CD8-positive, alpha-beta T cell (primary cell): ENCODE measurements at places on chromosomes 2 and 18.

DNA sequence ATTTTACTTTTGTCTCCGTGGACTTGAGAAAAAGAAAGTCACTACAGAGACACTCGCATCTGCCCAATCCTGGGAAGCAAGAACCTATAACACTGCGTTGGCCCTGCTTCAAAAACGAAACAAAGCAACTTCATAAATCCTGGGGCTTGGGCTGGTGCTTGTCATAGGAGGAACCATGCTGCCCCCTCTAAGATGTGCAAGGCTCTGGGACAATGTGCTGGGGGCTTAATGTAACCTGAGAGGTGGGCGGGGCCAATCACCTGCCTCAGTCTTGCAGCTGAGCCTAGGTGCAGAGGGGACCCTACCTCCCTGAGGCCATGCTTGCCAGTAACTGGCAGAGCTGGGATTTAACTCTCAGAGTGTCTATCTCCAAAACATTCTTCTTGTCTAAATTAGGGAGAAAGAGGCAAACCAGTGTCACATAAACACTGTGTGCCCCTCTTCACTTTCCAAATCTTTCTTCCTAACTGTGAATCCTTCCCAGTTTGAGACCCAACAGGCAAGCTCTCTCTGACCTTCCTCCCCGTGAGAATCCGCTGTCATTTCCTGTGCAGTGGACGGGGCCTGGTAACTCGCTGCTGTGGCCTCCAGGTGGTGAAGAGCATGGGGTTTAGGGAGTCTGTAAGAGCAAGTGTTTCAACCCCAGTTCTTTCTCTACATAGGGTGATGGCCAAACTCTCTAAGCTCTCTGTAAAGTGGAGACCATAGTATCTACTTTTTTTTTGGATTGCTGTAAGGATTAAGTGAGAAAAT, 115.1 kb downstream of the ACKR3 start:
- no peak for DNase-seq

- DNase-seq = no peak
Observed at GRCh38 chr2:119202610-119203310, 20.9 kb upstream of the STEAP3 start.

GRCh38 chr2:26767894-26768487, 3.9 kb downstream of the SLC35F6 start:
- DNase-seq = no peak

DNA sequence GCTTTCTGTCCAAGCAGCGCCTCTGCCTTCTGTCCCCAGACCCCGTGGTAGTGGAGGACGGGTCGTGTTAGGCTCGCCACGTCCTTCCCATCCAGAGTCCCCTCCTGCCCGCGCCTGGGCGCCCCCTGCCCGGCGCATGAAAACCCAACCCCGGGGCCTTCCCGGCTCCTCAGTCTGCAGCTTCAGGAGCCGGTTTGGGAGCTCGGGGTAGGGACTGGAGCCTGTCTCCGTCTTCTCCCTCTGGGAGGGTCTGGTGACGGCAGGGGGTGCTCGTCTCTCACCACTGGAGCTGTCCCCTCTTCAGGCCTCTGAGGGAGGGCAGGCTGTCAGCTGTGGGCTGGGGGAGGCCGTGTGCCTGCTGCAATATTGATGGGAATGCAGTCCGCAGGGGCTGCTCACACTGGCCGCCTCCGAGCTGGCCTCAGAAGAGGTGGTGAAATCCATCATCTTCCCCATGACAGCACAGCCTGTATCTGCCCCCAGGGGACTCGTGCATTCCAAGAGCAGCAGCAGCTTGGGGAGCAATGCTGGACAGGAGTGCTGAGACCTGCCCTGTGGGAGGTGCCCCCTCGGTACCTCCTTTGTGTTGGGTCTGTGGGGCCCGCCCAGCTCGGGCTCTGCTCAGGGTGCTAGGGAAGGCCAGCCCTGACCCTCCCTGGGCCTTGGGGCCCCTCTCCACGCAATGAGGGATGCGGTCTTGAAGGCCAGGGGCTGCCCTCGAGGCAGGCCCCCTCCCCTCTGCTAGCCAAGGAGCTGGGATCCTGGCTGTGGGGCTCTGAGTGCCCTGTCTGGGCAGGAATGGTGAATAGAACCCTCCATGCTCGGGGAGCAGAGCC, 17.8 kb upstream of the KLHL30 start:
- no peak for DNase-seq

DNA sequence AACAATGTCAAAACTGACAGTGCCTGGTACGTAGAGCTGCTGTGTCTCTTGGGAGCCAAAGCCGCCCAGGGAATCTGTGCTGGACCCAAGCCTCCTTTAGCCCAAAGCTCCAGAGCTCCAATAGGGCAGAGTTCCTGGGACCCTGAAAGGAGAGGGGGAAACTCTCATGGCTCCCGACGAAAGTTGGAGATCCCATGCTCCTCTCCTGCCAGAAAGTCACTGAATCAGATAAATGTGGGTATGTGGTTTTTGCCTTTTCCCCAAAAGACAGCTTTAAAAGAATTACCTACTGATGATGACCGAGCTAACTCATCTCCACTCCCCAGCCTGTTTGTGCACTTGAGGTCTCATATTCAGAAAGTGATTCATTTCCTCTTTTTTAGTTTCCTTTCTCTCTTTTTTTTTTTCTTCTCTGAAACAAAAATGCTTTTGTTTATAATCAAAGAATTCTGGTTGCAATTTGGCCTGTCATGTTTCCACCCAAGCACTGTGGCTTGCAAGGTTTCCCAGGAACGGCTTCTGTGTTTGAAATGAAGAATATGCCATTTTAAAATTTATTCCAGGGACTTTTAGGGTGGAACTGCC, 14.1 kb upstream of the PMAIP1 start:
- no peak for DNase-seq

DNA sequence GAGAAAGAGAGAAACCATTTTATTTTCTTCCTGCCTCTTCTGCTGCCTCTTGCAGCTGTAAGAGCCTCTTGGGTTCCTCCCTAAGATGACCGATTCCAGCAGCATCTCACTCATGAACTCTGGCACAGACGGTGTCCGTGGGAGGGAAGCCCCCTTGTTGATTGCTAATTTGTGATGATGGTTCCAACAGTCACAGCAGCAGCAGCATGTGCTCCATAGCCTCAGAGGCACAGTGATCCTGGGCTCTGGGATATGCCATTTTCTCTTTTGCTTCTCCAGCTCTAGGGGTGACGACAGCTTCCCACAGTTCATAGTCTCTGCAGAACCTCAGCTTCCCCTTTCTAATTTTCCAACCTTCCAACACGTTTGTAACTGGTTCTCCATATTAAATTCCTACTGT, 324.2 kb upstream of the HS6ST1 start:
- DNase-seq = no peak

GRCh38 chr2:30109856-30110255, 37.0 kb upstream of the YPEL5 start:
- no peak for DNase-seq

- no peak for DNase-seq
Observed at GRCh38 chr2:164802095-164802707, 39.4 kb downstream of the COBLL1 start.

GRCh38 chr2:15147591-15147990, 413.5 kb downstream of the NBAS start:
- DNase-seq = no peak

DNA sequence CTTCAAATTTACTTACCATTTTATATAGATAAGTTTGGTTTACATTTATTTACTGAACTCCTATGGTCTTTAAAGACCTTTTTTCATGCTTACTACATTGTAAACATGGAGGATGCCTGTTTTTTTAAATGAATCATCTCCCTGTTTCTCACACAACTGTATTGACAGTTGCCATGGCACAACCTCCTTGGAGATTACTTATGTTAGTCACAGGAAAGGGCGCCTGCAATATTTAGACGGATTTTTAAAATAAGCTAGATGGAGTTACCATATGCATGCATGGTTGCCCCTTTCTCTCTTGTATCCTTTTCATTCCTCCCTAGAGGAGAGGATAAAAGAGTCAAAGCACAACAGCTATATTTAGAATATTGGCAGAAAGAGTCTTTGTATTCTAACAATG, 34.8 kb upstream of the CCDC102B start:
- no peak for DNase-seq

GRCh38 chr2:28403370-28403956, 10.8 kb downstream of the FOSL2 start:
- no peak for DNase-seq

DNA sequence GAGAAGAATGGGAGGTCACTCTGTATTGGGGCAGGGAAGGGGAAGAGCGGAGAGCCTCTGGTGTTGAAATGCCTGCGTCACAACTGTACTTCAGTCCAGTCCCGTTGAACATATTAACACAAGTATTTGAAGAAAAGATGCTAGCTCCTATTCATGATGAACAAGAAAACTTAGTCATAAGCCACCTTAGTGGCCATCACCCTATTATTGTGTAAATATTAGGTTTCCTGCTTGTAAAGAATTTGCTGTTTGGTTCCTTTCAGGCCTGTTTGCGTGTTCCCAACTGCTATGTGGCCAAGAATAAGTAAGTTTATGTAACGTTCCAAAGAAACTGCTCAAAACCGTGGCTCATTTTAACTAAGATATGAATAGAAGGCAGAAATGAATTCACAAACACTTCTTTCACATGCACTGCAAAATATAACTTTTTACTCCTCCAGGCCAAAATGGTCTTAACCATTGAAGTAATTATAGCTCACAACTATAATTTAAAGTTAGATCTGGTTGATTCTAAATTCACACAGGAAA, 204.3 kb downstream of the ZNF385B start:
- no peak for DNase-seq

GRCh38 chr2:183255411-183255810, 131.2 kb downstream of the NUP35 start:
- DNase-seq = no peak

- DNase-seq = no peak
Observed at GRCh38 chr18:48700446-48700845, 161.6 kb downstream of the CTIF start.

DNA sequence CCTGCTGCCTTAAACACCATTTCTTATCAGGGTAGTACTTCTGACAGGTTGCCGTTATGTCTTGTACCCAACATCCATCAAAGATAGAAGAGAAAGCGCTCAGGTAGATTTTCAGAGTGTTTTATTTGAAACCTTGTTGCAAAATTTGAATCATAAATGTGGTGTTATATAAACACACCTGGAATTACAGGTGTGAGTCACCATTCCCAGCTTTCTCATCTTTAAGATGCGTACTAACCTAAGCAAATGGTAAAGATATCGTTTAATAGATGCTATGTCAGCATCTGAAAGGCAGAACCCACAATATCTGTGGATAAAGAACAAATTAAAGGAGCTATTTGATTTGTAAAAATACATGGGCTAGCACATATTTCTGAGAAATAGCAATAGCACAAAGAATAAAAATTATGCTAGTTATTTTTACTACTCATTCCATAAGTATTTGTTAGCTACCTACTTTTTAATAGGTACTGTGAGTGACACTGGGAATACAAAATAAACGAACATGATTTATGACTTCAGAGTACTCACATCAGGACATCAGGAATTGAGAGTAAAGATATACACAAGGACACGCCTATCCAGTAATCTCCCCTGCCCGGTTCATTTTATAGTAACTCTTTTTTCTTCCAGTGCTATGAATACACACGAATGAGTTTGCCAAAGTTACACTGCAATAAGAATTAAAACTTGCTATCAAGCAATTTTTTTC, 193.8 kb downstream of the RBM43 start:
- no peak for DNase-seq

GRCh38 chr2:19670303-19670702, 231.5 kb downstream of the TTC32 start:
- DNase-seq = no peak

GRCh38 chr2:72275084-72275483, 127.4 kb upstream of the CYP26B1 start:
- DNase-seq = no peak
